ENCODE measurements at places on chromosomes 7 and 10.

GRCh38 chr10:5413012-5413938, 918 bp downstream of the NET1 start:
- peak; percentile 43 for DNase-seq

DNA sequence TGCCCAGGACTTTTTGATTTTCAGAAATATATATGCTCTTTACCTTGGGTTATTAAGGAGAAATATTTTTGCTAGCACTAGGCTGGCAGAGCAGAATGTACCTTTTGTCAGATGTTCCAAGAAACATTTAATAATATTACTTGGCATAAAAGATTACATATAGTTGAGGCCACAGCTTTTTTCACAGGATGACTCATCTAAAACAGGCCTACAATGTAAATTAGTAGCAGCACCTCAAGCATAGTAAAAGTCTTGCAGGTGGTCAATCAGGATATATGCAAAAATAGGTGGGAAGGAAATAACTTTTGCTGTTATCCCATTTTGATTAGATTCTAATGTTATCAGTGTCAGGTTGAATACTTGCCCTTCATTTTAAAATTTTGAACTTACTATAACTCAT, 14.9 kb upstream of the ITGB1 start:
- no peak for DNase-seq

DNA sequence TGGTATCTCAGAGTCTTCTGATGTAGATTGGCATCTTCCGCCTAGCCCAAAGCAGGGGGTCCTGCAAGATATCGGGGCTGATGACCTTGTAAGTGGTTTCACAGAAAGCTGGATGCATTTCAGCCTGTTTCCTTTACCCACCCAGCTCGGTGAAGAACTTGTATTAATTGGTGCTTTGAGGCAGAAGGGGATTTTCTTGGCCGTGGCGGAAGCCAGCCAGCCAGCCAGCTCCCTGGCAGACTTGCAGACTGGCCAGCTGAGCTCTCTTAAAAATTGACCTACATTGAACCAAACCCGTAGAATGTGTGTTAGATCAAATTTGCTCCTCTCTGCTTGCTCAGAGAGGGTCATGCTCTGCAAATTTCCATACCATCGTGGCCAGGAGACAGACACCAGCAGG, 218.4 kb downstream of the ADAM12 start:
- no peak for DNase-seq

- no peak for DNase-seq
Observed at GRCh38 chr7:147145194-147145593, 1028.6 kb downstream of the CNTNAP2 start.
